ENCODE measurements at places on chromosomes 5 and 9. TPM values are rescaled to one million over a fixed set of nuclear protein-coding genes. Genes with fewer than 3 reads are reported as not detected.

DNA sequence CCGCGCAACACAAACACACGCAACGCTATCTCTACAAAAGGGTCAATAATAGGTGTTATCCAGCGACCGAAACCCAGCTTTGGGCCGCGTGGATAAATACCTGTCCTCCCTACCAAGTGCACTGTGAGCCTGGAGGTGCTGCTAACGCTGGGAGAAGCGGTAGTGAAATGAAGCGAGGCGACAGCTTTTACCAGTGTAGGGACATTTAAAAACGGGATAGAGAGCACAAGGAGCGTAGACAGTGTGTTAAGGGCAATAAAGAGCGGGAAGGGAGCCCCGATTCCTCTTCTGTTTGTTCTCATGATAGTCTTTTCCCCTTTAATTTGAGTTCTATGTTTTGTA, 421 bp upstream of the DEPDC1B start:
- DNase-seq: no peak

DNA sequence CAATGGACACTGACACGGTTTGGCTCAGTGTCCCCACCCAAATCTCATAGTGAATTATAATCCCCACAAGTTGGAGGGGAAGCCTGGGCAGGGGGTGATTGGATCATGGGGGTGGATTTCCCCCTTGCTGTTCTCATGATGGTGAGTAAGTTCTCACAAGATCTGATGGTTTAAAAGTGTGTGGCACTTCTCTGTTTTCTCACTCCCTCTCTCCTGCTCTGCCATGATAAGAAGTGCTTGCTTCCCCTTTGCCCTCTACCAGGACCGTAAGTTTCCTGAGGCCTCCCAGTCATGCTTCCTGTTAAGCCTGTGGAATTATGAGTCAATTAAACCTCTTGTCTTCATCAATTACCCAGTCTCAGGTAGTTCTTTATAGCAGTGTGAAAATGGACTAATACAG, 115.8 kb upstream of the KIF2A start:
- DNase-seq: no peak

DNA sequence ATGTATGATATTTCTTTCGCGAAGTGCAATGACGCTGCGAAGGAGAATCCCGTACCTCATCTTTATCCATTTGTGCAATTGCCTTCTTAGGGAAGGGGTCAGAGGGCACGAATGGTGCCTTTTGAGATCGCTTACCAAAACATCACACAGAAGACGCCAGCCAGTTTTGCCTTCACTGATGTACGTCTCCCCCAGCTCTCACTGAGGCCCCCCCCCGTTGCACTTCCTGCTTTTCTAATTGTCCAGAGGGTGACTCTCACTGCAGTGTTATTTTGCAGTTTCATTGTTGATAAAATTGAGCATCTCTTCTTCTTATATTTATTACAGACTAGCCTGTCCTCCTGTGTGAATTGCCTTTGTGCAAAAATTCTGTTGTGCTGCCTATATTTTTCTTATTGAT, 39.0 kb upstream of the CACNA1B start:
- DNase-seq: no peak

The TRIM7 gene
- 16.1 TPM for total RNA-seq

DNA sequence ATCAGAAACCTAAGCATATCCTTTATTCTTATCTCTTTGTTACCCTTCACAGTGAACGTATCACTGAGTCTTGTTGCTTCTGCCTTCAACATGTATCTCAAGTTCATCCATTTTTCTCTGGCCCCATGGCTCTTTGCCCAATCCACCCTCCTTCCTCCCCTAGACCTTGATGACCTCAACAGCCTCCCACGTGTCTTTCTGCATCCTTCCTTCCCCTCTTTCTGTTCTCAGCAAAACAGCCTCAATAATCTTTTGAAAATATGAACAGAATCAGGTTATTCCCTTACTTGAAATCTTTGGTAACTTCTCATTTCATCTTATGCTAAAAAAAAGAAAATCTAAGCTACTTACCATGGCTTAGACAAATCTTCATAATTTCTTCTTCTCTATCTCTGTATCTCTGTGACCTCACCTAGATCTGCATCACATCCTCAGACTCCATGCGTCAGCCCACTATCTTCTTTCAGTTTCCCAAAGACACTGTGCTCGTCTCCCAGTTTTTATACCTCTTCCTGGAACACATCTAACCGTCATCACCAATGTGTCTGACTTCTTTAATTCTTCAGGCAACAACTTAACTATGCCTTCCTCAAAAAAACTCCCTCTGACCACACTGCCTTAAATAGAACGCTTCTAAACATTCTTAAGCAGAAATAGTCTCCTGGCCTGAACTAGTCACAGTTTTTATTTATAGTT, 208.0 kb downstream of the PARP8 start:
- DNase-seq: no peak
